IPS DF 19.7 (cell line): ENCODE measurements at places on chromosomes 2 and 18.

DNA sequence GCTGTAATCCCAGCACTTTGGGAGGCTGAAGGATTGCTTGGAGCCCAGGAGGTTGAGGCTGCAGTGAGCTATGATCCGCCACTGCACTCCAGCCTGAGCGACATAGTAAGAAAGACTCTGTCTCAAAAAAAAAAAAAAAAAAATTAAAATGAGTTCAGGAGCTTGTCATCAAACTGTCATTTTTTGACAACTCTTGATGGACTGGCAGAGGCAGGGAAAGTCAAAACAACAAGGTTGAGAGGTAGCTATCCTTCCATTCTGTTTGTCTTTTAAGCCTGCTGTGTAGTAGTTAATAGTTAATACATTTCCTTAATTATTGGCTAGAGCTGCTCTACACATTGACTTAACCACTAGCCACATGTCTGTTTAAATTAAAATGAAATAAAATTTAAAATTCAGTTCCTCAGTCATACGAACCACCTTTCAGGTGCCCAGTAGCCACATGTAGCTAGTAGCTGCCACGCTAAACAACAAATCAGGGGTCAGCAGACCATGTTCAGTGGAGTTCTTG is 22.7 kb downstream of the DPYSL5 start:
- no peak for DNase-seq

DNA sequence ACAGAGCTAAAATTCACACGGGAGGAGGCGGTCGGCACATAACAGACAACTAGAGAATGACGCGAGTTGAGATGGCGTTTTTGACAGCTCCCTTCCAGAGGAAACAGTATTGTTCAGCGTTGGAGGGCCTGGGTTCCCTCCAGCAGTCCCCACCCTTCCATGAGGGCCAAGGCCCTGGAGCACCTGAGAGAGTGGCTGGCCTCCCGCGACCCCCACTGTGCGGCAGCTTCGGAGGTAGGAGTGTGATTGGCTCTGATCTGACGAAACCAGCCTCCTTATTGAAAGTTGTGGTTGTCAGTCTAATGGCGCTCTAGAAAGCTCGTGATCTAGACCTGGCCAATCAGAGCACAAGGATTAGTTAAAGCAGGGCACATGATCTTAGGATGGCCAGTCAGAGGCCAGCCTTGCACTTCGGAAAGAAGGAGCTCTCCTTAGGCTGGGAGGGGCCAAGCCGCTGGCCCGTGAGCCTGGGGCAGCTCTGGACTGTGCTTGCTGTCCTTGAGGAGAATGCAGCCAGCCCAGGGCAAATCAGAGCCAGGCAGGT is 104.5 kb upstream of the CELF4 start:
- no peak for DNase-seq

- no peak for DNase-seq
Observed at GRCh38 chr2:71066856-71067255, 1.6 kb upstream of the NAGK start.

- DNase-seq, result peak; percentile 38
Observed at GRCh38 chr18:74116633-74117554, 30.7 kb downstream of the FBXO15 start.

DNA sequence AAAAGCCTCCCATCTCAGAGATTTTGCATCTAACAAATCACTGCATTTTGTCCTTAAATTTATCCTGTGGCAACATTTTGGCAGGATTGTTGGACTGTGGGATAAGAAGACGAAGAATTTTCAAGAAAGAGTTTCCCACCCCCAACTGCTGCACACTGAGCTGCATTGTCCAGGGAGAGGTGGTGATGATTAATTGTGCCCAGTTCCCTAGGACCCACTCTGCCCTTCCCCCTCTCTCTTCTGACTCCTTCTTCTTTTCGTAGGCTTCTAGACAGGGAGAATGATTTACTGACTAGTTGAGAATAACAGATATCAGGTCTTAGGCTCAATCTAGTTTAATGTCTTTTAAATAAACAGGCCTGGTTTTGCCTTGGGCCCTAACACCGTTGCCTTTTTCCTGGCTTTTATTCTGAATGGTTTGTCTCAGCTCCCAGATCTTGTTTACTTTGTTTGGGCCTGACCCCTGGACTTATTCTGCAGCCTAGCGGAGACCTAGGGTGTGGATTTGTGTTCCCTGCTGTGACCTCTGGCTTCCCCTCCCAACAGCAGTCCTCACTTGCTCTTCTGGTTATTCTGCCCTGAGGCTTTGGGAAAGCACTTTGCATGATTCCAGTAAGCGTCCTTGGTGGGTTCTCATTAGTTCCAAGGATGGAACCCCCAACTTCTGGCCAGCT is 233.3 kb downstream of the INSIG2 start:
- DNase-seq, result no peak

DNA sequence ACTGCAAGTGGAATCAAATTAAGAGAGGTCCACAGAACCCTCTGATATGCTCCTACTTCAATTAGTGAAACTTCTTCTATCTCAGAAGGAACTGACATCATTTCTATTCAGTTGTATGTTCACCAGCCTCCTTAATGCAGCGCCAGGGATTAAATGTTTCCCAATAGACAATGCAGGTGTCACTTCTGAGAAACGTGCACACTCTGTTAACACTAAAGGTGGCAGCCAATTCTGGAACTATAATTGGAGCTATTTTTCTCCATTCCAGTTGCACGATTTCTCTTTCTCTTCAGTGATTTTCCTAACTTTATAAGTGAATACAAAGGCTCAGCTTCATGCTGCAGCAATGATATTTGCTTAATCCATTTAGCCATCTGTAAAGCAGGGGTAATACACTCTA is 821.9 kb downstream of the TDRD15 start:
- no peak for DNase-seq

DNA sequence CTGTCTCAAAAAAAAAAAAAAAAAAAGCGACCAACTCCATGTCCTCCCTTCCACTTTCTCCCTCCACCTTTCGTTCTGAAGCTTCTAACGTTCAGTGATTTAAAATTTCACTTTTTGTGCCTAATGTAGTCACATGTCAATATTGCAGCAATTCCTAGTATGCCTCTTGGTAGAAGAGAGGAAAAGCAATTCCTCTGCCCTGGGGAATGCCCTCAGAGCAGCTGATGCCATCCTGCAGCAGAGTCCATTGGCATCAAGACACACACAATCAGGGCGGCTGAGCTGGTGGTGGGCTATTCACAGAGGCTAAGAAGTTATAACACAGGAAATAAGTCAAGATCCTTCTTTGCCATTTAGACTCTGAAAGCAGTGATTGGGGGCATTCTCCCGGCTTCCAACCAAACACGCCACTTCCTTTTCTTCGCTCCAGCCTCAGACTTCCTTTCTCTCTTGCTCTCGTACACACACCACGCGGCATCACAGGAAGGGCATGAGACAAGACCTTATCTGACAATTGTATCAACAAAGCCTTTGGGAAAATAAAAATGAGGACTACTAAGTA is 71.9 kb downstream of the MOGAT1 start:
- no peak for DNase-seq

DNA sequence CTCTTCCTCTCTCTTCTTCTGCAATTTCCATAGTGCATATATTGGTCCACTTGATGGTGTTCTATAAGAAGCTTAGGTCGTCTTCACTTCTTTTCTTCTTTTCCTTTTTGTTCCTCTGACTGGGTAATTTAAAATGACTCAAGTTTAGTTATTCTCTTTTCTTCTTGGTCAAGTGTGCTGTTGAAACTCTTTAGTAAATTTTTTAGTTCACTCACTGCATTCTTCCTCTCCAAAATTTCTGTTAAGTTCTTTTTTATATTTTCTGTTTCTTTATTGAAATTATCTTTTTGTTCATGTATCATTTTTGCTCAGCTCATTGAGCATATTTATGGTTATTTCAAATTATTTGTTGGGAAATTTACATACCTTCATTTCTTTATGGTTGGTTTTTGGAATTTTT is 32.7 kb upstream of the ZSWIM2 start:
- no peak for DNase-seq

GRCh38 chr2:219650426-219651248 is 23.2 kb downstream of the SLC4A3 start:
- DNase-seq, result no peak

DNA sequence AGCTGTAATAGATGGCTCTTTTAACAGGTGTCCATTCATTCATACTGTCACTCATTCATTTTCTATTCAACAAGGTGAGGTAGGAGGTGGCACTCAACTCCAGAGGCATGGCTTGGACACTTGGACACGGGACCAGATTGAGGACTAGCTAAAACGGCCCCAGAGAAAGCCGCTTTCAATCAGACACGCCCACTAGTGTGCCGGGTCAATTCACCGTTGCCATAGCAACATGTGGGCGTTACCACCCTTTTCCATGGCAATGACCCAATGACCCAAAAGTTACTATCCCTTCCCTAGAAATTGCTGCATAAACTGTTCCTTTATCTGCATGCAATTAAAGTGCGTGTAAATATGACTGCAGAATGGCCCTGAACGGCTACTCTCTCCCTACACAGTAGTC is 49.2 kb upstream of the LGALSL start:
- no peak for DNase-seq

DNA sequence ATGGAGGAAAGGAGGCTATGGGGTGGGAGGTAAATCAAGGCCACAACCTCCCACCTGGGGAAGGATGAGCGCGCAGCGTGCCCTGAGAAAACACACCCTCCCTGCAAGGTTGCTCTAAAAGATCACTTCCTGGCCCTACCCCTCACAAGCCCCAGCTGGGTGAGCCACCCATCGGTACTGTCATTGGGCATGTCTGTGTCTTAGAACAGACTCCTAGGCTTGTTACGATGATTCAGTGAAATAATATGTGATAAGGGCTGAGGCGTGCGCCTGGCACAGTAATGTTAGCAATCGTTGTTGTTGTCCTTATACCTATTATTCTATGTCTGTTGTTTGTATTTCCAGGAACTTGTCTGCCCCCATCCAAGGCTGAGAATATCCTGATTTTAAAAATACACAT is 175.1 kb downstream of the ZFP36L2 start:
- no peak for DNase-seq

- DNase-seq, result no peak
Observed at GRCh38 chr2:84807063-84807485, 73.8 kb downstream of the TRABD2A start.

DNA sequence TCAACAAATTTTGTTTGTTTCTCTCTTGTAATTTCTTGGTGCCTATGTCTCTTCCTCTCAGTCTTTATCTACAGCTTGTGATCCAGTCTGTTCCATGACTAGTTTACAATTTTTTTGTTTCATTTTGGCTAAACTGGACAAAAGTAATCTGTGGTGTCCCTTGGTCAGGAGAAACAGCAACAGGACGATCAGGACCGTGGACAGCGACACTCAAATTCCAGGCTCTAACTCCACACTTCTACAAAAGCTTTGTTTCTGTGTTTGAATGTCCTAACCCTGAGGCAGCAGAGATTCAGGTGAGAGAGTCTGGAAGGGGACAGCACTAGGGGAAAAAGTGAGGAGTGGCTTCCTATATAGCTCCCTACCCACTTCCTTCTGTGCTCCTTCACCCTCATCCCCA is 593.3 kb upstream of the FANCL start:
- DNase-seq, result peak; percentile 33

DNA sequence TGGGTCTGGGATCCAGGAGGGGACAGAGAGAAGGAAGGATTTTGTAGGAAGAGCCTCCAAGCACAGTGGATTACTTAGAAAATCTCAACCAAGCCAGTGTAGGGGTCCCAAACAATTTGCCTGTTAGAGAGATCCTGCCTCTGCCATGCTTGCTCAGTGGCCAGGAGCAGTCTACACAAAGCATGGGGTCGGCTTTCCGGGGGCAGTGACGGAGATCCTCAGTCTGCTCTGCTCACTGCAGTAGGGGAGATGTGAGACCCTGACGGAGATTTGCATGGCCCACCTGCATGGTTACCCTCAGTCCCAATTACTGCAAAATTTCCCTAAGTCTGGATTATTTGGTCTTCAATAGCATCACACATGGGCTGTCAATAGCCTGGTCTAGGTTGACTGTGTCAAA is 385.2 kb downstream of the CMPK2 start:
- no peak for DNase-seq

GRCh38 chr18:21703241-21703820 is 1.2 kb downstream of the ABHD3 start:
- no peak for DNase-seq

DNA sequence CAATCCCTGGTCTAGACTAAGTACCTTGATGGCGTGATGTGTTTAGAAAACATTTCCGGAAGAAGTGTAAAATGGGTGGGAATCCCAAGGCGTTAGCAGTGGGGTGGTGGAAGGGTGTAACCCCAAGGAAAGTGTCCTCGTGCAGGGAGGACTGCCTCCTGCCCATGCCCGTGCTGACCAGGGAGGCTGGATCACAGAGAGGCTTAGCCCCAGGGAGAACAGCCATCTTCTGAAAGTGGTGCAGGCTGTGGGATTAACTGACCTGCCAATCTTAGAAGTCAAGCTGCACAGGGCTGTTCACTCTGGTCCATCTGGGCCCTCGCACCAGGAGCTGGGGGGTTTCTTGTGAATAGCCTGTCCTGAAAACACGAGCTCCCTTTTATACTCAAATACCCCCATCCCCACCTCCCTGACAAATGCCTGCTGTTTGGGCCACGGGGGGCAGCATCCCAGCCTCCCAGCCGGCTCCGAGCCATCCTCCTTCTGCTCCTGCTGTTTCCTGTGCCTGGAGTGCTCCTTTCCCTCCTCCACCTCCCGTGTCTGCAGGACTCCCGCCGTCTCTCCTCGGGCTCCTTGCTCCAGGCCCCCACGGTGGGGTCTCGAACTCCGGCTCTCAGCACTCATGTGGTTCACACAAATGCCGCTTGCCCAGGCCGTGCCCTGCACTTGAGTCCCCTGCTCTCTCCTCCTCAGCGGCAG is 52.1 kb upstream of the PXDN start:
- no peak for DNase-seq

DNA sequence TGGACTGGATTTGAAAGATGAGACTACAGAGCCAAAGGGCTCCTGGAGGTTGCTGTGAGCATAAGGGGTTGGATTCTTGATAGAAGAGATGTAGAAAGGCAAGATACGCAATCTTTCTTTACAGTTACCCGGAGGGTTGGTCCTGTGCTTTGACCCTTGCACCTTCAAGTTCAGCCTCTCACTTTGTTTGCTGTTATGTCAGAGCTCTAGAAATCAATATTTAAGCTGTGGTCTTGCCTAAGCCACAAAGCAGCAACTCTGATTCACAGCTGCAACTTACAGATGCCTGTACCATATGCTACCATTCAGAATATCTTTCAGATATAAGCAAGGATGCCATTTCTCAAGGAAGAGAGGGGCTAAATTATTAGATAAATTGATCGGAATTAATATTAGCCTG is 943.1 kb upstream of the LRRTM1 start:
- DNase-seq, result no peak

- DNase-seq, result peak; percentile 67
Observed at GRCh38 chr2:191150600-191151330, at the start of gene STAT4. TSS of gene STAT4 (minus strand) at chr2:191150994. CDS start at chr2:191148203, 2,791 bp downstream.

GRCh38 chr2:53490659-53491058 is 276.9 kb upstream of the CHAC2 start:
- no peak for DNase-seq

- DNase-seq, result no peak
Observed at GRCh38 chr2:232926431-232926939, 56.4 kb downstream of the SNORC start.

- DNase-seq, result no peak
Observed at GRCh38 chr2:96181529-96181928, 27.1 kb downstream of the STARD7 start.

GRCh38 chr18:46518438-46518837 is 138.6 kb downstream of the LOXHD1 start:
- DNase-seq, result no peak
